ENCODE measurements at places on chromosomes 2 and 18. TPM values are rescaled to one million over a fixed set of nuclear protein-coding genes. Genes with fewer than 3 reads are reported as not detected.

OTOF gene
- total RNA-seq, result not detected

SERPINB4 gene
- not detected for total RNA-seq

GRCh38 chr2:95387358-95387757, 15.2 kb upstream of the FAHD2A start:
- DNase-seq, result no peak

HOXD12 gene
- not detected for total RNA-seq

GRCh38 chr2:1821530-1821929, 77.2 kb upstream of the PXDN start:
- DNase-seq, result no peak

- DNase-seq, result no peak
These were observed 291.2 kb downstream of the SS18 start for GRCh38 chr18:25799231-25799630.

DNA sequence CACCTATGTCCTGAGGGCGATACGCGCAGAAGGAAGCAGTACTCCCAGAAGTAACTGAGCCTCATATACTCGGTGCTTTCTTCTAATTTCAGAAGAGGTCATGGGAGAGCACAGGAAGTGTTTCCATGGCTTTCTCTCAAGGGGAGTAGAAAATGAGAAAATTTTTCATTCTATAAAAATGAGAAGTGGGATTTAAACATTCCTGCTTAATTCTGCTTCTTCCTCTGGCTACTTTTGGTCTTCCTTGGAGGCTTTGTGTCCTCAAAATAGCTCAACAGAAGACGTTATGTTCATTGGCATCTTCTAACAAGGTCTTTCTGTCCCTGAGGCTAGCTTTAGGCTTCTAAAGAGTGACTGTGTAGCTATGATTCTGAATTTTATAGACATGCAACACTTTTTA, 497.0 kb downstream of the TDRD15 start:
- DNase-seq, result no peak
